T-helper 17 cell (primary cell): ENCODE measurements at places on chromosomes 12 and 14.

- H3K4me1 ChIP-seq, result peaks cover 2% of the 10 kb centered on the region
- peak overlapping the region; percentile 76 for H3K27ac ChIP-seq
- DNase-seq, result no peak
- H3K4me3 ChIP-seq, result no peak overlapping the region
Measured at GRCh38 chr14:64137657-64138290, 156.4 kb downstream of the ESR2 start.

- no peaks in the 10 kb centered on the region for H3K4me1 ChIP-seq
- H3K36me3 ChIP-seq, result no peaks in the 10 kb centered on the region
- no peak overlapping the region for H3K4me3 ChIP-seq
- DNase-seq, result no peak
- peaks cover 18% of the 10 kb centered on the region for H3K27me3 ChIP-seq
Measured at GRCh38 chr14:72796935-72797334, 97.0 kb downstream of the DPF3 start.

GRCh38 chr12:33588725-33589405, 149.2 kb upstream of the SYT10 start:
- H3K27me3 ChIP-seq, result no peaks in the 10 kb centered on the region
- DNase-seq, result no peak
- H3K4me1 ChIP-seq, result no peaks in the 10 kb centered on the region
- no peak overlapping the region for H3K4me3 ChIP-seq
- no peaks in the 10 kb centered on the region for H3K36me3 ChIP-seq
- H3K27ac ChIP-seq, result no peak overlapping the region

- H3K36me3 ChIP-seq, result no peaks in the 10 kb centered on the region
- H3K4me3 ChIP-seq, result no peak overlapping the region
- H3K4me1 ChIP-seq, result no peaks in the 10 kb centered on the region
- H3K27me3 ChIP-seq, result peaks cover 6% of the 10 kb centered on the region
Measured at GRCh38 chr14:57835766-57836165, 30.1 kb downstream of the SLC35F4 start.

GRCh38 chr12:2998789-2999264, 39.6 kb downstream of the TEAD4 start:
- no peaks in the 10 kb centered on the region for H3K4me1 ChIP-seq
- H3K36me3 ChIP-seq, result no peaks in the 10 kb centered on the region
- no peak overlapping the region for H3K27ac ChIP-seq
- peaks cover 31% of the 10 kb centered on the region for H3K27me3 ChIP-seq
- DNase-seq, result no peak

DNA sequence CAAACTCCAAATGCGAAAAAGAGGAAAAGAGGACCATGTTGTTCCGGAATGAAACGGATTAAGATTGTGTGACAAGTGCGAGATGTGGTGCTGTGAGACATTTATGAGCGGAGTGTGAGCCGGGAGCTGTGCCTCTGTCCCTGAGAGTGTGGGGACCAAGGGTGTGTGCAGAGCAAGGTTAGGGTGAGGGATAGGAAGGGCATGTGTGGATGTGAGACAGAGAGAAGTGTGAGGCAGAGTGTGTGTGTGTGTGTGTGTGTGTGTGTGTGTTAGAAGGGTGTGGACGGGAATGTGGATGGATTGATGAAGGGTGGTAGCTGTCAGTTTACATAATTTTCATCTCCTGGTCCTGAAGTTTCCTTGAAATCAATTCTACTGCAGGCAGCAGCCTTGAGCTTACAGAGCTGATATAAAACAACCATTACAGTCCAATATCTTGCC, 4.3 kb upstream of the OTX2 start:
- DNase-seq, result no peak
- H3K27me3 ChIP-seq, result peaks cover 73% of the 10 kb centered on the region
- no peak overlapping the region for H3K27ac ChIP-seq
- no peak overlapping the region for H3K4me3 ChIP-seq

GRCh38 chr12:817941-818600, 65.7 kb downstream of the WNK1 start:
- no peaks in the 10 kb centered on the region for H3K27me3 ChIP-seq
- H3K36me3 ChIP-seq, result peaks cover 9% of the 10 kb centered on the region
- H3K4me3 ChIP-seq, result no peak overlapping the region
- no peak for DNase-seq
- H3K4me1 ChIP-seq, result peaks cover 46% of the 10 kb centered on the region
- peak overlapping the region; percentile 34 for H3K27ac ChIP-seq

- H3K4me1 ChIP-seq, result peaks cover 49% of the 10 kb centered on the region
- peaks cover 3% of the 10 kb centered on the region for H3K36me3 ChIP-seq
- DNase-seq, result no peak
- peak overlapping the region; percentile 89 for H3K27ac ChIP-seq
Measured at GRCh38 chr14:21244544-21244943, 24.7 kb downstream of the HNRNPC start.

DNA sequence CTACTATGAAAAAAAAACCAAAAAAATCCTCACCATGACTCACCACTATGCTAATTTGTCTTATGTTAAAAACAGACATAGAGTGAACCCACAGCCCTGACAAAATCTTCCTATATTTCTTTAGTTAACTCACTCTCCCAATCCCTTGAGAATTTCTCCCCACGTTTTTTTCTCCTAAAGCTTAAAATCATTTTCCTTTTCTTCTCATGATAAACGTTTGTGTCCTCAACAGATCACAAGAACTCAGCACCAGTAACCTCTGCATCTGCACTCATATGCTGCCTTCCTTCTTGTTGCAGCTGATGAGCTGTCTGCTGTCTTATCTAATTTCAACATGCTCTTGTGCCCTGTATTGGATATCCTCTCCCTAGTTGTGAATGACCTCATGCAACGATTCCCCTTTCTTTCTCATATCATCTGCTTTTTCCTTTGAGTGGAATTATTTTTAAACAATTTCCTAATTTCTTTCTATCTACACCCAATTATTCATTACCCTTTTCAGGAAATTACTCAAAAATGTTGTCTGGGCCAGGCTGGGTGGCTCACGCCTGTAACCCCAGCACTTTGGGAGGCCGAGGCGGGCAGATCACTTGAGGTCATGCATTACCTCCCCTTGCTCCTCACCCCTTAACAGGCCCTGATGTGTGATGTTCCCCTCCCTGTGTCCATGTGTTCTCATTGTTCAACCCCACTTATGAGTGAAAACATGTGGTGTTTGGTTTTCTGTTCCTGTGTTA, 427.5 kb upstream of the MGAT4C start:
- no peaks in the 10 kb centered on the region for H3K36me3 ChIP-seq
- H3K27ac ChIP-seq, result no peak overlapping the region
- no peaks in the 10 kb centered on the region for H3K27me3 ChIP-seq
- no peaks in the 10 kb centered on the region for H3K4me1 ChIP-seq
- DNase-seq, result no peak

GRCh38 chr14:50023671-50024490, 92.5 kb downstream of the VCPKMT start:
- H3K4me1 ChIP-seq, result peaks cover 16% of the 10 kb centered on the region
- no peak overlapping the region for H3K27ac ChIP-seq
- no peak overlapping the region for H3K4me3 ChIP-seq
- no peak for DNase-seq
- H3K27me3 ChIP-seq, result no peaks in the 10 kb centered on the region
- peaks cover 2% of the 10 kb centered on the region for H3K36me3 ChIP-seq

DNA sequence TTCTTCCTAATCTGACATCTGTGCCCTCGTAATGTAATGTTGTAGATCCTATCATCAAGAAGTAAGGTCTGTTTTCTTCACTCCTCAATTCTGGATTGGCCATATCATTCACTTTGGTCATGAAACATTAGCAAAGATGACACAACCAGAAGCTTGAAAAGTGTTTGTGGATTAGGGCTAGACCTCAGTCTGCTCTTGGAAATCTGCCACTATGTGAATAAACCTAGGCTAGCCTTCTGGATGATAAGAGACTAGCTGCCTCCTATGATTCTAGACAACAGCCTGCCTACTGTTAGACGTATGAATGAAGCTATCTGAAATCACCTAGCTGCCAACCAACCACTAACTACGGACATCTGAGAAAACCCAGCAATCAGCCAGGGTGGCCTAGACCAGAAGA, 38.7 kb upstream of the LYZ start:
- H3K27me3 ChIP-seq, result no peaks in the 10 kb centered on the region
- no peak for DNase-seq
- no peak overlapping the region for H3K4me3 ChIP-seq
- no peak overlapping the region for H3K27ac ChIP-seq

DNA sequence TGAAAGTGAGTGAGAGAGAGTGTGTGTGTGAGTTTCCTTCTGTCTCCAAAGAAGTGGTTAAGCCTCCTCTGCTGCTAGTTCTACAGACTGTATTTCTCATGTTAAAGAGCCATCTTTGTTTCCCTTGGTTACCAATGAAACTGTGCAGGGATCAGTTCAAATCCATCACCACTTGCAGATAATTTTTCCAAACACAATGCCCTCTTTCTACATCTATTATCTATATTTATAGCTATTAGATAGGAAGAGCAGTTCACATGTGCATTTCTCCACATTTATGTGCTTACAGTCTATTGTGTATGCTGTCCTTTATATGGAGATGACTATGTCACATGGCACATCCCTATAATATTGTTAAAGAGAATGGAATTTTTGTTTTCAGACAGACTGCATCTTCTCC, 2.2 kb upstream of the DAAM1 start:
- DNase-seq, result no peak
- peak overlapping the region; percentile 96 for H3K27ac ChIP-seq
- peaks cover 14% of the 10 kb centered on the region for H3K4me1 ChIP-seq
- H3K36me3 ChIP-seq, result no peaks in the 10 kb centered on the region

DNA sequence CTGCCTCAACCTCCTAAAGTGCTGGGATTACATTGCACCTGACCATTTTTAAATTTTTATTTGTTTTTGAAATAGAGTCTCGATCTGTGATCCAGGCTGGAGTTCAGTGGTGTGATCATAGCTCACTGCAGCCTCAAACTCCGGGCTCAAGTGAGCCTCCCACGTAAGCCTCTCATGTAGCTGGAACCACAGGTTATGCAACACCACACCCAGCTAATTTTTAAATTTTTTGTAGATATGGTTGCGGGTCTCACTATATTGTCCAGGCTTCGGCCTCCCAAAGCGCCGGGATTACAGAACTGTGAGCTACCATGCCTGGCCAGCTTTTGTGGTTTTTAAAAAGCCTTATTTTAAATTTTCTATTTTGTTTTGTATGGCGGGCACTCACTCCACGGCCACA, 2.2 kb upstream of the DRAM1 start:
- H3K4me3 ChIP-seq, result no peak overlapping the region
- H3K27ac ChIP-seq, result peak overlapping the region; percentile 83
- H3K27me3 ChIP-seq, result no peaks in the 10 kb centered on the region
- no peaks in the 10 kb centered on the region for H3K36me3 ChIP-seq
- DNase-seq, result no peak

DNA sequence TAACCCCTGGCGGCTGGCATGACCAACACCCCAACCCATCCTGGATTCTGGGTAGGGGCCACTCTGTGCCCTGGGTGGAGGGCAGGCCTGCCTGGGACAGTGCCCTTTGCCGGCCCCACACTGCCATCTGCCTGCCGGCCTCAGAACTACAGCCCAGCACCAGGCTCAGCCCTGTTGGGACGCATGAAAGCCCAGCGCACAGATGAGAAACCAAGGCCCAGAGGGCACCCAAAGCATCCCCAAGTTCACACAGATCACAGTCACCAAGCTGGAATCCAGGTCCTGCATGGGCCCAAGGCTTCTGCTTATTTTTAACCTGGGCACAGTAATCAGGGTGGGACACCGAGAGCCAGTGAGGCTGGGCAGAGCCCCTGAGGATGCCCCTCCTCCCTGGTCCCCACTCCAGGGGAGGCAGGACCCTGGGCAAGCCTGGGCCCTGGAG, 26.2 kb downstream of the RFLNA start:
- H3K27me3 ChIP-seq, result no peaks in the 10 kb centered on the region
- H3K36me3 ChIP-seq, result peaks cover 2% of the 10 kb centered on the region
- no peak overlapping the region for H3K4me3 ChIP-seq
- no peak overlapping the region for H3K27ac ChIP-seq
- DNase-seq, result no peak

DNA sequence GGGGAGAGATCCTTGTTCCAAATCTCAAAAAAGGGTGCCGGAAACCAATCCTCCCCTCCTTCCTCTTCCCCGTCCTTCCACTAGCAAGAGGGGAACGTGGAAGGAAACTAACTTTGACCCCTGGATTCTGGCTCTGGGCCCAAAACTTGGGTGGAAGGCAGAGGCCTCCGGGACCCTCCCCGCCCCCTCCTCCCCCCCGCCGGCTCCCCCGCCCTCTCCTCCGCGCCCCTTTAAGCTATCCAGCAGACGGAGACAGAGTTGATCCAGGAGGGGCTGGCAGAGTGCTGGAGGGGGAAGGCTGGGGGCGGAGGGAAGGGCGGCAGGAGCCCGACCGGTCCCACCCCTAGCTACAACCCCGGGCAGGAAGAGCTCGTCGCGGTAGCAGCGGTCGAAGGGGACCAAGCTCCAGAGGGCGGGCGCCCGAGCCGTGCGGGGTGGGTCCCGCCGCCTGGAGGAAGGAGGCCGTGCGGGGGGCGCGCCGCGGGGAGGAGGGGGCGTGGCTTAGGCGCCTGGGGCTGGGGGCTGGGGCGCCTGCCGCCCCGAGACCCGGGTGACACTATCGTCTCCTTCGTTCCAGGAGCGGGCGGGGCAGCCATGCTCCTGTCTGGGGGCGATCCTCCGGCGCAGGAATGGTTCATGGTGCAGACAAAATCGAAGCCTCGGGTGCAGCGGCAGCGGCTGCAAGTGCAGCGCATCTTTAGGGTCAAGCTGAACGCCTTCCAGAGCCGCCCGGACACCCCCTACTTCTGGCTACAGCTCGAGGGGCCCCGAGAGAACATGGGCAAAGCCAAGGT, at the start of gene NYNRIN:
Gene NYNRIN (plus strand): TSS at position 351 of the 794 bp plus-strand sequence. CDS start 244 bp downstream, at position 595.
- H3K4me3 ChIP-seq, result peak within 1 kb of the TSS; percentile 87
- H3K36me3 ChIP-seq, result no peaks in the 10 kb centered on the region
- peaks cover 25% of the 10 kb centered on the region for H3K4me1 ChIP-seq
- H3K27me3 ChIP-seq, result peaks cover 35% of the 10 kb centered on the region
- DNase-seq, result peak; percentile 28

DNA sequence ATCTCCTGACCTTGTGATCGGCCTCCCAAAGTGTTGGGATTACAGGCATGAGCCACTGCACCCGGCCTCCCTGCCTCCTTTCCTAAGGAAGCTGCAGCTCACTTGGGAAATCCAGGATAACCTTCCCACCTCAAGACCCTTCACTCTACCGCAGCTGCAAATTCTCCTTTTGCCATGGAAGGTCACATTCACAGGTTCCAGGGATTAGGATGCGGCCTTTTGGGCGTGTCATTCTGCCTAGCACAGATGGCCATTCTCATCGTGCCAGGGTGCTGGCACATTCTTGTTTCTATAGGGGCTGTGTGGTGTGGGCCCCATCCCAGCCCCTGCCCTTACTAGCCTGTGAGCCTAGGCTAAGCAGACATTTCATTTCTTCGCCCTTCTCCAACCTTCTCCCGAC, 219.9 kb downstream of the CHST11 start:
- H3K36me3 ChIP-seq, result no peaks in the 10 kb centered on the region
- H3K4me1 ChIP-seq, result peaks cover 45% of the 10 kb centered on the region
- DNase-seq, result no peak

GRCh38 chr12:98073610-98074009, 441.8 kb upstream of the TMPO start:
- H3K36me3 ChIP-seq, result no peaks in the 10 kb centered on the region
- H3K27me3 ChIP-seq, result no peaks in the 10 kb centered on the region
- no peak for DNase-seq
- H3K4me1 ChIP-seq, result no peaks in the 10 kb centered on the region
- no peak overlapping the region for H3K27ac ChIP-seq
- no peak overlapping the region for H3K4me3 ChIP-seq

GRCh38 chr12:106774808-106775524, 484 bp downstream of the RIC8B start:
- peak overlapping the region; percentile 100 for H3K4me3 ChIP-seq
- peaks cover 7% of the 10 kb centered on the region for H3K36me3 ChIP-seq
- no peak for DNase-seq
- H3K27me3 ChIP-seq, result no peaks in the 10 kb centered on the region
- H3K27ac ChIP-seq, result peak overlapping the region; percentile 96
